Stimulated activated effector memory CD8-positive, alpha-beta T cell treated with anti-CD3 and anti-CD28 coated beads, Interleukin-12 subunit alpha, Interleukin-12 subunit beta, amount 100 ng/mL, for 72 hours (primary cell): ENCODE measurements at places on chromosomes 13 and 19.

DNA sequence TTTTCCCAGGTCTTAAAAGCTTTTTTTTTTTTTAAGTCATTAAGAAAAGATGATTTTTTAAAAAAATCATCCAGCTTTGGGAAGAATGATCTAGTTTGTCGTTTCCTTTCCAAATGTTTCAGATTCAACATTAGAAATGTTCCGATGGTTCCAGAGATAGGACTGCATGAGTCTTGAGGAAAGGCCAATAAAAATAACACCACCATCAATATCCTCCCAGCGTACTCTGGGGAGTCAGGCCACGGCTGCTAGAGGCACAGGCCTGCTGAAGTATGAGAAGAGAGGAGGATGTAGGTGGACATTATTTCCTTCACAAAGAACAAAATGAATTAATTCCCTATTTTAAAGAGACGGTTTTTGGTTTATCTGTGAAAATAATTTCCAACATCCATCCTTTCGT, 60.0 kb upstream of the SHISA2 start:
- DNase-seq = no peak

DNA sequence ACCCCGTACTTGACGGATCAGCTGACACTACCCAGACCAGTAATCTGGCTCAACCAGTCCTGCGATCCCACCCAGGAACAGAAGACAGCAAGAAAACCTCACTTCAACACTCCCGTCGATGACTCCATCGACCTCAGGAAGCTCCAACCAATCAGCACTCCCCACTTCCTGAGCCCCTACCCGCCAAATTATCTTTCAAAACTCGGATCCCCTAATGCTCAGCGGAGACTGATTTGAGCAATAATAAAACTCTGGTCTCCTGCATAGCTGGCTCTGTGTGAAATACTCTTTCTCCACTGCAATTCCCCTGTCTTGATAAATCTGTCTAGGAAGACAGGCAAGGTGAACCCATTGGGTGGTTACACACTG, 1.2 kb downstream of the LSM4 start:
- DNase-seq = no peak

DNA sequence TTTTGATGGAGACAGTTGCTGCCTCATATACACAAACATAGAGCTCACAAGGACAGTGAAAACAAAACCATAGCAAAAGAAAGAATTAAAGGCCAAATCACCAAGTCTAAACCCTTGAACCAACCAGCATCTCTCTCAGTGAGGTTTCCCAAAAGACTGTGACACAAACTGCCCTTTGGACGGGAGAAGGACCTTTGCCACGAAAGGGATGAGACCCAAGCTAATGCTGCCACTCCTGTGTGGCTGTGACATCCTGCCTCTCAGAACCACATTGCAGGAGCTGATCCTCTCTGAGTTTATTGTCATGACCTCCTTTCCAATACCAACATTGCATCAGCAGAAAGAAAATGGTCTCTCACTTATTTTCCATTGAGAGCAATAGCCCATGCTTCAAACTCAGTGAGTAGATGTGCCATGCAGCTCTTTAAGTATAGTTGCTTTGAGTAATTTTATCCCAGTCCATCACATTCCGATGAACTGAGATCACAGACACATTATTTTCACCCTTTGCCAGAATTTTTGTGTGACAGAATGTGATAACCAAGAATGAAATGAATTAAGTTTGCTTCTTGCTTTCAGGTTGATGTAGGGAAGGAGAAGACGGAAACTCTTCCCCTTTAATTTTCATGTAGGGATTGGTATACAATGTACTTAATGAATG, 133.5 kb upstream of the IRS2 start:
- no peak for DNase-seq

DNA sequence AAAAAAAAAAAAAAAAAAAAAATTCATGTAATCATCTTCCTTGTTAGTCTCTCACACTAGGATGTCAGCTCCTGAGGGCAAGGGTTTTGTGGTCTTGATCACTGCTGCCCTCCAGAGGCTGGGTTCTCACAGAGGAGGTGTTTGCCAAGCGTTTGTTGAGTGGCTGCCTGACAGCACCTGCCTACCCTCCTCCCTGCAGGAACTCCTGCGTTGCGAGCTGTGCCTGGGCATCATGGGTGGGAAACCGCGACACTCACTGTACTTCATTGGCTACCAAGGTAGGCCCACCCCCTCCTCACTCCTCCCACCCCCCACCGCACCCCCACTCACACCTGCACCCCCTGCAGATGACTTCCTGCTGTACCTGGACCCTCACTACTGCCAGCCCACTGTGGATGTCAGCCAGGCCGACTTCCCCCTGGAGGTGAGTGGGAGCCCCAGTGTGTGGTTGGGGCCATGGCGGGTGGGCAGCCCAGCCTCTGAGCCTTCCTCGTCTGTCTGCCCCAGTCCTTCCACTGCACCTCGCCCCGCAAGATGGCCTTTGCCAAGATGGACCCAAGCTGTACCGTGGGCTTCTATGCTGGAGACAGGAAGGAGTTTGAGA, 8.1 kb downstream of the ATG4D start:
- DNase-seq = no peak

DNA sequence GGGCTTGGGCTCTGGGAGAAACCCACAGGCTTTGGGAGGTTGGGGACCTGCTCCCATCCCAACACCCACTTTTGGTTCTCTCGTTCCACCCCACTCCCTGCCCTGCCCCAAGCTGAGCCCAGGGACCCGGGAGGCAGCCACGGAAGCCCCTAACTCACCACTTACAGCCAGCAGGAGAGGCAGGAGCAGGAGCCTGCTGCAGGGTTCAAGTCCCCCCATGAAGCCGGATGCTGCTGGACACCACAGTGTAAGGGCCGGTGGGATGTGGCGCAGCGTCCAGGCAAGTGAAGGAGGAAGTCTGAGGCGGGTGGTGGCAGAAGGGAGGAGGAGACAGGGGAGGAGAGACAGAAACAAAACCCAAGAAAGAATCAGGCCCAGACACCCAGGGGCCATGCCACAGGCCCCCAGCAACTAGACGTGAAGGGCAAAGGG, at the start of gene TYROBP:
Gene TYROBP, minus strand, starts transcription at position 286 of the 432 bp plus-strand sequence. Its CDS starts 67 bp downstream, at position 219.
- no peak for DNase-seq

DNA sequence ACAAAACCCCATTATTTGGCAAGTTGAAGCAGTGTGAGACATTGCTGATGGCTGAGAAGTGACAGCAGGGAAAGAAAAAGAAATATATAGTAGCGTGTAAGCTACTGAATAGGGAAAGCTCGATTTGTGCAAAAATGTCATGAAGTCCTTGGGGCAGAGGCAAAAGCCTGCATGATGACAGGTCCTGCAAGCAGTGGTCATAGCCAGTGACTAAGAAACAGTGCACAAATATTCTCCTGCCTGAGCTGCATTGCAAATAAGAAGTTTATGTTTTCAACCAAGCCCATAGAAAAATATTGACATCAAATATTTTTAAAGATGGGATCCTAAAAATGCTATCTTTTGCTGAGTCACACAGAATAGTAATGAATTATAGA, 270.0 kb downstream of the SLITRK6 start:
- no peak for DNase-seq

GRCh38 chr13:41512441-41512840, 55.1 kb downstream of the RGCC start:
- peak; percentile 44 for DNase-seq

DNA sequence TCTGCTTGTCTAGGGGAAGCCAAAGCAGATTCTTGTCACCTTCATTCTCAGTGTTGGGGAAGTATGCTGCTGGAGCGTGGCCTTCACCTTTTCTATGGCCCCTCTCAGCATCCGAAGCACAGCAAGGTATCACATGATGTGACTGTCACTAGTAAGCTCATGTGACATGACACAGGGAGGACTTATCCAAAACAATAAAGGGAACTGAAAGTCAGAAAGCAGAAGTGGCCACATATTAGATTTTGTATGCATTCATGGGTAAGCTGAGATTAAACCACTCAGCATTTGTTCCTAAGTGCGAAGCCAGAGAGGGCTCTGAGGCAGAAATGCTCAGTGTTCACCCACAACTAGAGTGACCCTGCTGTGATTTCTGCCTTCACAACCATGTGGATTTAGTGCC, 72.8 kb upstream of the PCDH8 start:
- no peak for DNase-seq

GRCh38 chr13:51959773-51960172, 51.5 kb downstream of the ATP7B start:
- DNase-seq = no peak

- no peak for DNase-seq
Measured at GRCh38 chr13:73767191-73767741, 366.9 kb downstream of the KLF12 start.

DNA sequence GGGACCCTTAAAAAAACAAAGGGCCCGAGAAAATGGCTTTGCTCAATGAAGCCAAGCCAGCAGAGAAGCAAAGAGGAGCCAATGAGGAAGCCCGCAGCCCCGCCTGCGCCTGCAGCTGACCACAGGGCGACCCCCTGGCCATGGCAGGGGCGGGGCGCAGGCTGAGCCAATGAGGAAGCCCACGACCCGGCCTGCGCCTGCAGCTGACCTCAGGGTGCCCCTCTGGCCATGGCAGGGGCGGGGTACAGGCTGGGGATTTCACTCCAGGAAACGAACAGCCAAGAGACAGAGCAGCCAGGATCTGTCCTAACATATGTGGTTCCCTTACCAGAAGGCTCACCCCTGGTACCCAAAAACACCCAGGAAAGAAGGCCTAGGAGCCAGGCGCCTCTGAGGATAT, 101.4 kb downstream of the STK24 start:
- DNase-seq = no peak

- DNase-seq = peak; percentile 79
Measured at GRCh38 chr19:44025217-44025936, at the start of gene ZNF222. Gene ZNF222, plus strand, starts transcription at chr19:44025379. Its CDS starts 58 bp downstream, at chr19:44025437.

DNA sequence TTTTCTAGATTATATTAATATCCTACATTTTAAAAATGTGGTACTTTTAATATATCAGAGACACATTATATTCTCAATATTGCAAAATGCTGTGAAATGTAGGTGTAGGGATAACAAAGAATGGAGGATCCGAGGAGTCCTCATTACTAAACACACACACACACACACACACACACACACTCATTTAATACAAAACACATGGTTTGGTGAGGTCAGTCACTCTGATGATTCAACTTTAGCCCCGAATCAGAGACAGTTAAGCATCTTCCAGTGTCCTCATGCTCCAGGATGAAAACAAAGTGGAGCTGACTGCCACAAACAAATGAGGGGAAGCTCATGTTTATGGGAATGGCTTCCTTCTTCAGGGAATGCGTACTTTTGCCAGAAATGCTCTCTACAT, 147.5 kb downstream of the CYSLTR2 start:
- DNase-seq = no peak

DNA sequence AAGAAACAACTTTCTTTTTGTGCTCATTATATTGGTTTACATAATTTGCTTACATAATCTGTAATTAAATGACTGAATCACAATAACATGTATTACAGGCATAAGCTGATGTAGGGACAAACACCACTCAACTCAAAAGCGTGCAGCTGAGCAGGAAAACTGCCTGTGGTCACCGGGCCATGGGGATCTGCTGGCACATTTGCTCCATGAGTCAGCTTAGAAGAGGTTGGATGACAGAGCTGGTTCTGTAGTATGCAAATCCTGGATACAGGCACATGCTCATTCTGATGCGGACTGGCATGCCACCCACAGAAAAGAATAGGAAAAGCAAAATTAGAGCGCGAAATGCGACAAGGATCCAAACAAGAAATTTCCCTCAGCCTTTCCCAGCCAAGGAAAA, 128.6 kb downstream of the USP12 start:
- no peak for DNase-seq

DNA sequence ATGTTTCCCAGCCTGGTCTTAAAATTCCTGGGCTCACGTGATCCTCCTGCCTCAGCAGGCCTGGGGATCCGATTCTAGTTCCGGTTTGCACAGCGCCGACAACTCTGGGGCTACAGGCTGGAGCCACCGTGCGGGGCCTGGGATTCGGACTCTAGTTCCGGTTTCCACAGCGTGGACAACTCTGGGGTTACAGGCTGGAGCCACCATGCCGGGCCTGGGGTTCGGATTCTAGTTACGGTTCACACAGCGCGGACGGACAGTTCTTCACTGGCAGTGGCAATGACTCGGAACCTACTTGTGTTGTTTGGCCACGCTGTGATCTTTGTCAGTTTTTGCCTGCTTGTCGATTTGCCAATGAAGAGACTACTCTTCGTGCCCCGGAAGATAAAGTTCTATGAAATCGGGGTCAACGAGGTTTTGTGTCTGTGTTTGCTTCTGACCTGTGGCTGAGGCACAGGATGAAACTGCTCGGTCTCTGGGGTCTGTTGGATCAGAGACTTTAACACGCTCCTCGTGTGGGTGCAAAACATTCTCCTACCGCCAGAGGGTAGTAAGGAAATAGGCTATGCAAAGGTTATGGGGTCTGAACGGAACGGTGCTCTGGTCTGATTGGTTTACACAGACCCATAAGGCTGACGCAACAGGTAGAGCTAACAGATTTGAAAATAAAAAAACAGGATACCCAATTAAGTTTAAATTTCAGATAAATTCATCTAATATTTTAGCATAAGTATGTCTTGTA, 12.1 kb upstream of the ZSCAN1 start:
- no peak for DNase-seq

DNA sequence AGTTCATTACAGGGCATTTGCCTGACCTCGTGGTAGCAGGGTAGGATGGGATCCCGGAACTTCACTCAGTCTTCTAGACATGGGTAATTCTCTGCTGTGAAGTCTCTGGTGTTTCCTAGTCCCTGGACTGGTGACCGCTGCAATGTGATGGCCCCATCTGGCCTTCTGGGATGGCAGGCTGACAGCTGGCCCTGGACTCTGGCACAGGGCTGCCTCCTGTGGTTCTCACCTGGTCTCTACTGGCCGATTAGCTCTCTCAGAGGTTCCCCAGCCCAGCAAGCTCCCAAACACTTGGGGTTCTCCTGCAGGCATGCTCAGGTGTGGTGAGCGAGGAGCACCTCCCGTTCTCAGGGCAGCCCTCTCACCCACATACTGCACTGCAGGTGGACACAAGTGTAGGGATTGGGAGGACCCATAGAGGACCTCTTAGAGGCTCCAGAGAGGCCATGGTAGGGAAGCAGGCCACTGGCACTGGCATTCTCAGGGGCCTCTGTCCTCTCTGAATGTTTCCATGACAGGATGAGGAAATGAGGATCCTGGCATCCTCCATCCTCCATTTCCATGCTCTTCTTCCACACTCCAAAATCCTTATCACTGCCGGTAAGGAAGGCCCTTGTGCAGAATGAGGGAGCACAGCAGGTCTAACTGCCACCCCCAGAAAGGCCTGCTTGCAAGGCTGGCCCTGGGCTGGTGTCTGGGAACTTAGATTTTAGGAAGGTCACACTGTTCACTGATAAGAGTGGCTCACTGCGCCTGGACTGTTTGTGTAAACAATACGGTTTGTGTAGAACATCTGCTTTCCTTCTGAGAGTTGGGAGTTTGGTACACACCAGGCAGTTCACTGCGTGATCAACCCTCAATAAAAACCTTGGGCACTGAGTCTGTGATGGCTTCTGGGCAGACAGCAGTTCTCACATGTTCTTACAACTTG, 31.5 kb upstream of the FARP1 start:
- DNase-seq = no peak

GRCh38 chr13:84567848-84568247, 685.6 kb upstream of the SLITRK1 start:
- DNase-seq = no peak

- DNase-seq = no peak
Measured at GRCh38 chr19:31342926-31343325, 6.3 kb downstream of the TSHZ3 start.

- no peak for DNase-seq
Measured at GRCh38 chr13:73230716-73231115, 171.9 kb downstream of the KLF5 start.
